ENCODE measurements at places on chromosomes 3 and 15.

- no peak for DNase-seq
Observed at GRCh38 chr15:77706482-77707244, 74.0 kb upstream of the LINGO1 start.

- DNase-seq = no peak
Observed at GRCh38 chr3:1015826-1016225, 77.0 kb upstream of the CNTN6 start.

- DNase-seq = no peak
Observed at GRCh38 chr3:169328471-169328870, 335.0 kb downstream of the MECOM start.

DNA sequence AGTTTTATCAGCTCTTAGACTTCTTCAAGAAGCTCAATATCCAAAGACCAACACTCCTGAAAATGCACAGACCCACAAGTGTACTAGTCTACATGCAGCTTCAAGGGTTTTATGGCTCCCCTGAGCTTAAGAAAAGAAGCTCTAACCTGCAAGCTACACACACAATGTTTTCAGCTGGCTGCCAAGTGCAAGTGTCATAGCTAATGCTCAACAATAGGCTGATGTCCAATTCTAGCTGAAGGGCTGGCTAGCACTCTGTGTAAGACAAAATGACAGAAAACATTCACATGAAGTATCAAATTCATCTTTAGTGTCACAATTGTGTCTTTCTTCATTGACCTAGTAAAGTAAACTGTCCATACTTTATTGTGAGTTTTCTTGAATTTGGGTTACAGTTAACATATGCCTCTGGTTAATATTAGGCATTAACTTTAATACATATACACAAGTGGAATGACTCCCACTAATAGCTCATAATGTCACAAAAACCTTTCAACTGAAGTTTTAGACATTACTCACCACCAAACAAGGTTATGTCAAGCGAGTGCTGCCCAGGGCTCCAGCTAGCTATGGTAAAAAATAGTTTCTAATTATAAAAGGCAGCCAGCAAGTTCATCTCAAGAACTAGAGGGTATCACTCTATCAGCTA, 15.1 kb downstream of the ABI3BP start:
- DNase-seq = no peak

GRCh38 chr15:99978426-99978825, 245.2 kb upstream of the LYSMD4 start:
- DNase-seq = no peak

- no peak for DNase-seq
Observed at GRCh38 chr3:147915057-147915456, 505.9 kb downstream of the ZIC1 start.

- DNase-seq = no peak
Observed at GRCh38 chr15:91407269-91407889, 307.3 kb downstream of the SV2B start.

DNA sequence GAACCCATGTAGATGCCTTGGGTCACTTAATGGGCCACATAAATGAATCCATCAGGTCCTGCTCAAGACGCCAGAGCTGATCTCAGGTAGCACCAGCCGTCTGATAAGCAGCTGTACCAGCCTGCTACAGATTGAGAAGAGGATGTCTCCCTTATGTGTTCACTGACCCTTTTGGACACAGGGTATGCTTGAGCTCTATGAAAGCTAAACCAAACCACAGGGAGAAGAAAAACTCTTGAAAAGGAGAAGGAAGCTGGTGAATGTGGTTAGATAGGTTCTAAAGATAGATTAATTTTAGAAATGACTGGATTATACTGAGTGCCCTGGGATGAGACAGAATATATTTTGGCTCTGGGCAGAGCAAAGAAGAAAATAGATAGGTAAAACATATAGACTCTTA, 187.5 kb downstream of the SPATA16 start:
- DNase-seq = no peak

DNA sequence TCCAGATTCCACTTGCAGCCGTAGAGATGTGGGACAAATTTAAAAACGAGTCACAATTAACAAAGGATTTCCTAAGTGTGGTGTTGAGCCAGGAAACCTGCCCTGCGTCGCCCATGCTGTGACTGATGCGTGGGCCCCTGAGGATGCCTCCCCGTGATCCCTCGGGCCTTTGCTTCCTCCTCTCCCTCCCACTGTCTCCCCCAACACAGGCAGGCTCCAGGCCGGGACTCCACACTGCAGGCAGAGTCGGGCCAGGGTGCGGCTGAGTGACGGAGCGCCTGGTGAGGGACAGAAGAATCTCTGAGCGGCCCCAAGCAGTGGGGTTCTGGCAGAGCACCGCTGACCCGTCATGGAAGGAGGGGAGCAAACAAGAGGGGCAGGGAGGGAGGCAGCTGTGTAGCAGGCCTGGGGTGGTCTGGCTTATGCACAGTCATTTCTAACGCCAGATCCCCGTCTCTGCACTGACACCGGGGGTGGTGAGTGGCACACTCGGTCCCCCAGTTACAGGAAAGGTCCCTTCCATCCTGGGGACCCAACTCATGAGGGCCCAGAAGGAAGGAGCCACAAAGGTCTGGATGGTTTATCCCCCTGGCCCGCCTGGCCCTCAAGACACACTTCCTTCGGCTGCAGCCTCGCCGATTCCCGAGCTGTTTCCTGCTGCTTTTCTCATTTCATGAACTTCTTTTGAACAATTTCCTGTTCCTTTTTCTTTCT, 91.0 kb downstream of the XXYLT1 start:
- DNase-seq = no peak

- DNase-seq = no peak
Observed at GRCh38 chr15:44125879-44126278, 69.2 kb downstream of the FRMD5 start.

GRCh38 chr3:44418549-44418948, 58.9 kb downstream of the ZNF445 start:
- DNase-seq = no peak

All from cortex of kidney (tissue), 1 donor.